ENCODE measurements at places on chromosomes 16 and 17.

GRCh38 chr17:77555741-77556291, 402.7 kb upstream of the TNRC6C start:
- DNase-seq = no peak

GRCh38 chr17:18331879-18332278, 16.8 kb downstream of the SMCR8 start:
- DNase-seq = no peak

GRCh38 chr16:55146966-55147365, 177.0 kb upstream of the IRX6 start:
- DNase-seq = no peak

DNA sequence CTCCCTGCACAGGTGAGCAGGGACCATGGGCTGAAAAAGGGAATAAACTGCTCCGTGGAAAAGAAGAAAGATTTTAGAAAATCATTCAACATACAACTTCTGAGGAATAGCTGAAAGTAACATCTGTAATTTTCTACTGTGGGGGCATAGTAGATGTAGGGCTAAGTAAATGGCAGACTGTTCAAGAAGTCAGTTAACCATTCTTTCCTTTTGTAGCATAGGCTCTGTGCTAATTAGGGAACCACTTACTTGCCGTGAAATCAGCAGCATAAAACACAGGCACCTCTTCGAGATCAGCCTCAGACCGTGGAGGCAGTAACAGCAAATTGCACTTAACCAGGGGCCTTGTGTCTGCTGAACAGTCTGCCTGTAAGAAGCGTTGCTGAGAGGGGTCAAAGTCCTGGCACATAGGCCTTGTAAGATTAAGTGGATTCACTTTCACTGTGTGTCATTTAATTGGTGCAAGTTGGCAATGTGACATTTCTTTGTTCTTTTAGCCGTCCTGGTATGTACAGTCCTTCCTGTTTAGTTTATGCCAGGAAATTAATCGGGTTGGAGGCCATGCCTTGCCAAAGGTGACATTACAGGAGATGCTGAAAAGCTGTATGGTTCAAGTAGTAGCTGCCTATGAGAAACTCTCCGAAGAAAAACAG, 10.4 kb downstream of the COG1 start:
- peak; percentile 19 for DNase-seq

GRCh38 chr16:2471016-2471652, at the start of gene NTN3:
TSS of gene NTN3 (plus strand) at chr16:2471297. CDS start at chr16:2471702, 405 bp downstream.
- DNase-seq = no peak

GRCh38 chr16:10969615-10970014, 25.3 kb downstream of the CLEC16A start:
- no peak for DNase-seq

DNA sequence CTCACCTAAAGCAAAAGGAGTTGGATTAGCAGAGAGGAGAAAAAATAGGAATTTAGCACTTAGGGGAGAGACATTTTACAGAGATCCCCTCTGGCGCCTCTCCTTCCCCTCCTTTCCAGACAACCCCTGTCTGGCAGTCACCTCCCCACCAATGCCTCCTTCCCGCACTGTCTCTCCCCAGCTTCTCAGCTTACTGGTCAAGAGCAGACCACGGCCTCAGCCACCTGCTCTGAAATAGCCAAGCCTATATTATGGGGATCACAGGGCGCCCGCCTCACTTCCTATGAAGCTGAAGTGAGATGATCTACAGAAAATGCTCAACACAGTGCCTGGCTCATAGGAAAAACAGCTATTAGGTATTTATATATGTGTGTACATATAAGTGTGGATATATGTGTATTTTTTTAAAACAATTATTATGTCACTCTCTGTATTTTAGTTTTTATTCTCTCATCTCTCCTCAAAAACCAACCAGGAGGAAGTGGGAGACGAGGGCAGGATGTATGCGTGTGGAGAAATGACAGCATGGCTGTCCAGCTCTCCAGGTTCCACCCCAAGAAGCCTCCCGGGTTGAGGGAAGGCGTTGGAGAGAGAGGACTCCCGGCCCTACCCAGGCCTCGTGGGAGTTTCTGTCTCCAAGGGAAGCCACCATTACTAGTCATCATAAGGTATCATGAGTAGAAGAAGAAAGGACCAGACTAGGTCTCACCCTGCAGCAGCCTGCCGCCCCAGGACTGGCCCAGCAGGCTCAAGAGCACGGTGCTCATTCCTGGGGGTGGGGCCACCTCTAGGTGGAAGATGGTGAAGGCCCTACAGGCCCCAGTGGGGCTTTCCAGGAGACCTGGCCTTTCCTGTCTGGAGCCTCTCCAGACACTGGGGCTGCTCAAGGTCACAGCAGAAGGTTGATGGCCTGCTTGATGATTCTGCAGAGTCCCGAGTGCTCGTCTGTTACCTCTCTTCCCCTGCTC, 27.2 kb downstream of the MAP3K14 start:
- no peak for DNase-seq

- DNase-seq = no peak
These were observed 665.9 kb upstream of the SALL1 start for GRCh38 chr16:51816929-51817328.

DNA sequence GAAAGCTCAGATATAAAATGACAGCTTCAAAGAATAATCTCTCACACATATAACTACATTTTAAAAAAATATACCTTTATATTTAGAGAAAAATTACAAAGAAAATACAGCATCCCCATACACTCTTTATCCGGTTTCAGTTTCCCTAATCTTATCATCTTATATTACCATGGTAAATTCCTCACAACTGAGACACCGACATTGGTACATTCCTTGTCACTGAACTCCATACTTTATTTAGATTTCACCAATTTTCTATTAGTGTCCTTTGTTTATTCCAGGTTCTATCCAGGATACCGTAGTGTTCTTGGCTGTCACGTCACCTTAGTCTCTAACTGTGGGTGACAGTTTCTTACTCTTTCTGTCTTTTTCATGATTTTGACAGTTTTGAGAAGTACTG, 22.0 kb upstream of the ABCA10 start:
- DNase-seq = no peak

DNA sequence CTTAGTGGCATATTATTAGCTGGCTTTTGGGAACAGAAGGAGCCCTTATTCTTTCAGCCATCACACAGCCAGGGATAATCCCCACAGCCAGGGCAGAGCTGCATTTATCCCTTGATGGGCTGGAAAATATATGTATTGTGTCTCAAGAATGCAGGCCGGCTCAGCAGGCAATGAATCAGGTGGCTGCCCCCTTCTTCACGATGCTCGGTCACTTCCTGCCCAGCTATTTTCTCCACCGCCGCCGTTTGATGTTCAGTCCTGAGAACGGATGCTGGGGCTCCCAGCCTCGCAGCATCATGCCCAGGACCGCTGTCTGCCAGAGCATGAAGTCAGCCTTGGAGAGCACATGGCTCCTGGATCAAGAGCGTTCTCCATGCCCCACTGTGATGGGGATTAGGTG, 4.3 kb upstream of the MYH3 start:
- DNase-seq = no peak

GRCh38 chr17:40500709-40501108, 714 bp downstream of the TNS4 start:
- no peak for DNase-seq

DNA sequence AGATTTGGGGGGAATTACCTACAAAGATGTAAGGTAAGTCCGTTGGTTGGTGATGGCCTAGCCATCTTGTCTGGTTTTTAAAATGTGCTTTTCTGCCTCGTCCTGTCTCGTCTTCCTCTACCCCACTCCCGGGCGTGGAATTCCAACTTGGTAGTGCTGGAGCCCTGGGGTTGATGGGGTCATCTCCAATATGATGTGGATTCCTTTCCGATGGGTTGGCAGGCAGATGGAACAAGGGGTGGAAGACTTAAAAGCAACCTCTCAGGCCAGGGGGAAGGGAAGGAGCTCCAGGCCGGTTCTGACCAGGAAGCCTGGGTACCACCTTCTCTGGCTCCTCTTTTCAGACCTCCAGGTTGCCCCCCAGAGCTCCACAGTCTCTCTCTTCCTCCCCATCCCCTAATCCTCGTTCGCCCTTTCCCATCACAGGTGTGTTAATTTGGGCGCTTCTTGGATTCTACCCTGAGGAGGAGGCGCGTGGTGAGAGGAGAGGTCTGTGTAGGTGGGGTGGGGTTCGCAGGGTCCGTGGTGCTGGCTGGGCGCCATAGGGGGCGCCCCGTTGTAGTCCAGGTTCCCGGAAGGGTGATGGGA, 5.1 kb upstream of the HOXB2 start:
- DNase-seq = no peak

DNA sequence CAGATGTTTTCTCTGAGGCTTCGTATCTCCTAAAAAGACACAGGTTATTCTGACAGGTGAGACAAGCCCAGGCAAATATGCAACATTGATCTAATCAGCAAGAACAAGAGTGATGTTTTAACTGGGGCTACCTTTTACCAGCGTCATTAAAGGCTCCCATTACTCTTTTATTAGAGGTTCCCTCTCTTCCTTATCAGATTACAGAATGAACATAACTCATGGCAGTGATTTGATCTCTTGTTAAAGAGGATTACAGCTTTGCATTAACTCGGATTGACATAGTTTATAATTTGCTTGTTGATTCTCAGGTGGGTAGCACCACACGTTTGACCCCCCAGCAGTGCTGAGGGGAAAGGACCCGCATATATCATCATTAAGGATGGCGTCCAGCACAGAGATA, 90.5 kb downstream of the AATF start:
- no peak for DNase-seq

GRCh38 chr16:2426941-2427361, 2.3 kb upstream of the CCNF start:
- DNase-seq = no peak

GRCh38 chr16:58670177-58670576, 14.4 kb downstream of the SLC38A7 start:
- DNase-seq = no peak
